ENCODE measurements at places on chromosomes 4 and X. TPM values are rescaled to one million over a fixed set of nuclear protein-coding genes. Genes with fewer than 3 reads are reported as not detected.

GRCh38 chr4:135210341-135210740 lies 1008.8 kb upstream of the PABPC4L start:
- no peak for DNase-seq

- DNase-seq: no peak
Measured at GRCh38 chr4:2599304-2599654, 62.8 kb downstream of the FAM193A start.

- DNase-seq: no peak
Measured at GRCh38 chr4:8596891-8597290, 4.3 kb downstream of the CPZ start.

The MAGEA8 gene
- 0.40 TPM for polyA plus RNA-seq

GRCh38 chrX:11212741-11213140 lies 80.5 kb upstream of the AMELX start:
- no peak for DNase-seq

DNA sequence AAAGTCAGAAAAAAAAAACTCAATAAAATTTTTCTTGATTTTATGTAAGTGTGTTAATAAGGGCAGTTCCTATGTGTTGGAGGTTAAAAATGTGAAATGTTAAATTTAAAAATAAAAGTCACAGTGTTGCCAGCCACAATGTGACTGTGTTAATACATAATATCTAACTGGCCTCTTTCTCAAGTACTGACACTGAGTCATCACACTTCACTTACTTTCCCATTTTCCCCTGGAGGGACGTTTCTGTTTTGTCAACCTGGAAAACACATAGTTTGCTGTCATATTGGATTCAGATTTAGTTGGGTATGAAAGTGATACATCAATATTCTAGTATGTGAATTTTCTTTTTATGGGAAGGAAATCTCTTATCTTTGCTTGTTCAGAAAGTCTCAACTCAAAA lies 46.4 kb downstream of the ARHGEF38 start:
- no peak for DNase-seq

The ASB12 gene
- polyA plus RNA-seq: 0.37 TPM

- no peak for DNase-seq
Measured at GRCh38 chr4:7515390-7515902, 80.7 kb upstream of the PSAPL1 start.

Data from right lung (tissue), 10 donors.